ENCODE measurements at places on chromosomes 2 and 18.

- peak; percentile 51 for DNase-seq
Measured at GRCh38 chr18:11976315-11977152, 4.8 kb upstream of the IMPA2 start.

GRCh38 chr18:44539926-44540325 is 140.8 kb upstream of the SETBP1 start:
- no peak for DNase-seq

GRCh38 chr18:79631096-79631507 is 48.5 kb upstream of the CTDP1 start:
- DNase-seq: no peak

DNA sequence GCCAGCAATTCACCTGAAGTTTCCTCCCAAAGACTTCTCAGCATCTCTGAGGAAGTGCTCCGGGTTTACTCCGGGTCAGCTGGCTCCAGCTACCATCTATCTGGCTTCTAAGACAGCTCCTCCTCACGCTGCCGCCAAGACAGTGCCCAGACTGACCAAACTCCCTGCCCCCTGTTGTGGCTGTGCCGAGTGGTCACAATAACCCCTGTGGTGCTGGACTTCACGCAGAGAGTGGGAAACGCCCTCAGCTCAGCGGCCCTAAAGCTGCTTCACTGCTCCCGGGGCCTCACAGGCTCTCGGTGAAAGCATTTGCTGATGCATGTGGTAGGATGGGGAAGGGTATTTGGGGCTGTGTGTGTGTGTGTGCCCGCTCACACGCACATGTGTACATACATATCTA is 154.8 kb upstream of the ZNF236 start:
- no peak for DNase-seq

DNA sequence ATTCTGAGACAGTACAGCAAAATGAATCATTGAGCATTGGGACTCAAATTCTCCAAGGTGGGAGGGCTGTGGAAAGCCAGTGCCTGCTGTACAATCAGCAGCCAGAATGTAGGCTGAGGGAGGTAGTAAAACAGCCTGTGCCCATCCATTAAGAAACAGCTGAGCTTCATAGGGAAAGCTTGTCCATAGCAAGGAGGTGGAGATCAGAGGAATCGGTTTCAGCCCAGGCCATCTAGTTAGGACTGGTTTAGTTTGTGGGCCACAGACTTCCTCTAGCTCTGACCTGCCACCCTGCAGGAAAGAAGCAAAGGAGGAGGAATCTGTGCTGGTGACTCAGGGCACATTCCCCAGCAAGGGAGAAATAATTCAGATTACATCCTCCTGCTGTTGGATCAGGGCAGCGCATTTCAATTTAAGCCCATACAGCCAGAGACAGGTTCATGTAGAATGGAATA is 333.4 kb downstream of the SETBP1 start:
- peak; percentile 73 for DNase-seq

DNA sequence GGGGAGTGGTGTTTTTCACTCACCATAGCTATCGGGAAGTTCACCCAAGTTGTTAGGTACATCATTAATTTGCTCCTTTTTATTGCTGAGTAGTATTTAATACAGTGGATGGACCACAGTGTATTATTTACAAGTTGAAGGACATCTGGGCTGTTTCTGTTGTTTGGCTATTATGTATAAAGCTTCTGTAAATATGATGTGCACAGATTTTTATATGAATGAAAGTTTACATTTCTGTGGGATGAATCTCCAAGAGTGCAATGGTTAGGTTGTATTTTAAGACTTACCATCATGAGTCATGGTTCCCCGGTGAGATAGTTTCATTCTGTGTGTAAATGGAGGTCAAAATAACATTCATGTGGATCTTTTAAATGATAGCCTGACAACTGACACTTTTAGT is 337.4 kb downstream of the PTPRM start:
- peak; percentile 35 for DNase-seq

- DNase-seq: no peak
Measured at GRCh38 chr2:189516546-189516945, 64.0 kb downstream of the SLC40A1 start.

DNA sequence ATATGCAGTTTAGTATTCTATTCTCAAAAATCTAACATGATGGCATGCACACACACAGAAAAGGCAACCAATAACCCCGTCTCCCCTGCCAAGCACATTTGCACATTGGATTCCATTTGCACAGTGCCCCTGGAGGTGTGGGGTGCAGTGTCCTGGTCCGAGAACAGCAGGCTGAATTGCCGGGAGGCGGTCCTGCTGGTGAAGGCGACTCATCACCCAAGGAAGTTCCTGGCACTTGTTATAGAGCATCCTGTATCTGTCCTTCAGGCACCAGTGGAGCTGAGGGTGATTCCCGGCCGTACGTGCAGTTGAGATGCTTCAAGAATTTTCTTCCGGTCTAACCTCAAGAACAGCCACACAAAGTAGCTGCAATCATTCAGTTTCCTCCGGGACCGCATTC is 73.0 kb upstream of the RAB12 start:
- no peak for DNase-seq

DNA sequence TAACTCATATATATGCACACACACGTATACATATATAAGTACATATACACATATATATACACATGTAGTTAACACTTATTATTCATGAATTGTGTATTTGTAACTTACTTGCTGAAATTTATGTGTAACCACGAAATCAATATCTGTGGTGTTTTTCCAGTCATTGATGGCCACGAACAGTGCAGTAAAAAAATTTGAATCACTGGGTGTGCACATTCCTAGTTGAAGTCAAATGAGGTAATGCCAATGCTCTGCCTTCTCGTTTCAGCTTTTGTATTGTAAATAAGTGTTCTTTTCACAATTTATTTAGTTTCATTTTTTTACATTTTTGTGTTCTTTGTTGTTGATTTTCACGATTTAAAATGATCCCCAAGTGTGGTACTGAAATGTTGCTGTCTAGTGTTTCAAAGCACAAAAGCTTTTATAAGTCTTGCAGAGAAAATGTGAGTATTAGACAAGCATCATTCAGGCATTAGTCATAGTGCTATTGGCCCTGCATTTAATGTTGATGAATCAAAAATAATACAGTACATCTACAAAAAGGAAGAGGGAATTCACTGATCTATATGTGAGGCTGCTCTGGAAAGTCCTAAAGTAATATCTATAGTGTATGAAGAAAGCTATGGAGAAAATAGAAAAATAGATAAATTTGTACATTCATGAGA is 419.0 kb downstream of the DSC3 start:
- no peak for DNase-seq

GRCh38 chr2:197294260-197294659 is 16.3 kb downstream of the ANKRD44 start:
- no peak for DNase-seq

DNA sequence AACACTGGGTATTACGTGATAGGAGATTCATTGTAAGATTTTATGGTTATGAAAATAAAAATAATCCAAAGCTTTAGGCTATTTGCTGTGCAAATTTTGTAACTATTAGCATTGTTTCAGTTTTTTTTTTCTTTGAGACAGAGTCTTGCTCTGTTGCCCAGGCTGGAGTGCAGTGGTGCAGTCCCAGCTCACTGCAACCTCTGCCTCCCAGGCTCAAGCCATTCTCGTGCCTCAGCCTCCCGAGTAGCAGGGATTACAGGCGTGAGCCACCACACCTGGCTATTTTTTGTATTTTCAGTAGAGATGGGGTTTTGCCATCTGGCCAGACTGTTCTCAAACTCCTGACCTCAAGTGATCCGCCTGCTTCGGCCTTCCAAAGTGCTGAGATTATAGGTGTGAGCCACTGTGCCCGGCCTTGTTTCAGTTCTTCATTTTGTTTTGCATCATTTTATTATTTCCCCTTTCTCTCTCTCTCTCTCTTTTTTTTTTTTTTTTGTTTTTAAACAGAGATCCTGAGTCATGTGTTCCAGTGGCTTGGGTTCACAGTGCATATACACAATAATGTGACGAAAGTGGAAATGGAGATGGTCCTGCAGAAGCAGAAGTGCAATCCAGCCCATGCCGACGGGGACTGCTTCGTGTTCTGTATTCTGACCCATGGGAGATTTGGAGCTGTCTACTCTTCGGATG is 25.8 kb downstream of the CASP10 start:
- no peak for DNase-seq

GRCh38 chr2:162073888-162074631 is at the start of gene DPP4:
Gene DPP4, minus strand, starts transcription at chr2:162074215. Its CDS starts 234 bp downstream, at chr2:162073981.
- DNase-seq: no peak

DNA sequence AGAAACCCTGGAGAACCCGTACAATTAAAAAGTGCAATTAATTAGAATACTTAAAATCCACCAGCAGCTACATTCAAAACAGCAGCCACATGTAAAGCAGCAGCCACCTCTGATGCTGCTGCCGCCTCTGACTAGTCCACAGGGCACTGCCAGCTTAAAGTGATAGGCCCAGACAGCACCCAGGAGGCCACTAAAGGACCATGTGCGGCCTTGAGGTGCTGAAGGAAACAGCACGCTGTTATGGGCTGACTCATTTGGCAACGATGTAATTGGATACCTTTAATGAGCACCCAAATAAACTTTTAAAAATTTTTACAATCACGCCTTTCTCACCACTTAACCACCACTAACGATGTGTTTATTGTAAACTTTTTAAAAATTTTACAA is 209.3 kb upstream of the NCKAP5 start:
- DNase-seq: no peak

DNA sequence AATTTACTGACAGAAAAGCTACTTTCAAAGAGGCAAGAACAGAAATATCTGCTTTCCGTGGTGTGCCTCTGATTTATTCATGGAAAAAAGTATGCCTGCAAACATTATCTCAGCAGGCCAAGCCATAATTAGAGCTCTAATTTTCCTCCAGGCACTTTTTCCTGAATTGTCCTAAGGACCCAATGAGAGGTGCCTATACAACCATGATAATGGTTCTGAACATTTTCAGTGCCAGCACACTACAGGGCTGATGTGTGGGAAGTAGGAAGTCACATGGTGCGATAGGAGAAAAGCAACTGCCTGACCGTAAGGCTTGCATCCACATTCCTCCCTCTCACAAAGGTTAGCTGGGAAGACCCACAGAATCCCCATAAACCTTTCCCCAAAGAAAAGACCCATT is 45.9 kb upstream of the EGR4 start:
- no peak for DNase-seq

DNA sequence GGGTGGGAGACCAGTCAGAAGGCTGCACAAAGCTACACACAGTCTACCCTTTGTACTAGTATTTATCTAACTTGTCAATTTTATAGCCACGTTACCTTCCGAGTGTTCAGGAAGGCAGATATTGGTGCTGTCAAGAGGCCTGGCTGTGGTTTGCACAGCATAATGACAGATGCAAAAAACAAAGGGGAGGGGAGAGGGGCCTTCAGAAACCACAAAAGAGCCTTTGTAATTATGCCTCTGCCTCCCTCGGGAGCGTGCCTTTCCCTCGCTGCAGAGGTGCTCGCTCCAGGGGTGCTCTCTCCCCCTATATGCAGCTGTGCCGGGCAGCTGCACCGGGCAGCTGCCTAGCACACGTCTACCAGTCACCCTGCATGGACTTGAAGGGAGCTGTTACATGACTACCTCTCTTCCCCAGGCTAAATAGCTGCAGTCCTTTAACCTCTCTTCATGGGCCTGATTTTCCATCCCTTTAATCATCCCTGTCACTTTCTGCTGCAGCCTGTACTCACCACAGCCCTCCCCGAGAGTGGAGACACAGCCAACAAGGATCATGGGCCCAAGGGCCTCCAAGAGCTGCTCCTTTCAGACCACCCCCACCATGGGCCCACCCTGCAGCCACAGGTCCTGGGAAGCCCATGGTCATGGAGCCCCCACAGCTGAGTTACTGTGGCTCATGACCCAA is 168.4 kb upstream of the PKDCC start:
- no peak for DNase-seq

- no peak for DNase-seq
Measured at GRCh38 chr2:86314125-86314524, 23.3 kb downstream of the REEP1 start.

- DNase-seq: peak; percentile 37
Measured at GRCh38 chr18:33761363-33761762, 183.3 kb downstream of the ASXL3 start.

GRCh38 chr2:23487735-23488492 is 102.9 kb downstream of the KLHL29 start:
- DNase-seq: peak; percentile 21

DNA sequence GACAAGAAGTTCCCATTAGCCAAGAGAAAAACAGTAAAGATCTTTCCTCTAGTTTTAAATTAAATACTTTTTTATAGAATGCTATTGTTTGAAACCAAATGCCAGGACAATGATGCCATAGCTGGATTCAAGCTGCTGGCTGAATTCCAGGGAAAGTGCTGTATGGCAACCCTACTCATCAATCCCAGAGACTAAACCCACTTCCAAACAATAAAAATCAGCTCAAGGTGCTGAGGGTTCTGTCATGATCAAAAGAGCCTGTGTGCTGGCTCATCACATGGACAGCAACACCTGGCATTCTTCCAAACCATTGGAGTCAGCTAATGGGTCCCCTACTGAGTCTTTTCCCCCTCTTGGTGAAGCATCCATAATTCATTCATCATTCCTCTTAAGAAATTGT is 53.7 kb upstream of the PARD3B start:
- peak; percentile 71 for DNase-seq

DNA sequence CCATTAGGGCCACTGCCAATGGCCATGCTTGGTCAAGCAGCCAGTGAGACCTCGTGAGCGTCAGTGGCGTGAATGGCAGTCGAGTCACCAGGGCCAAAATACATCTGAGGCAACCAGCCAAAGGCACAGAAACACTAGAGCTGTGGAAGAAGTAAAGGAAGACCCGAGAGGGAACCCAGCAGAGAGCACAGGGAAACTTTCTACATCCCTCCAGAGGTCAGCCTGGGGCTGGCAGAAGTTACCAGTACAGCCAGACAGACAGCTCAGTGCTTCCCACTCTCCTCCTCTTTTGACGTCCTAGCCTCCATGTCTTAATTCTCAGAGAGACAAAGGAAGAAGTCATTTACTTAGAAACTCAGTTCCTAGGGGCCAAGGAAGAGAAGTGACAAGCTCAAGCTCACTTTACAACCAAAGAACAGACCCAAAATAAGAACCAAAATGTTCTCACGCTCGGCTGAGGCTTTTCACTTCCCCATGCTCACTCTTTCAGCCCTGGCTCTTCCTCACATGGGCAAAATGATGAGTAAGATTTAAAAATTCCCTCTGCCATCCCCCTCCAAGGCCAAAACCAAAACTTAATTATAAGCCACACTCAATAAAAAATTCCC is 8.7 kb downstream of the CYRIA start:
- DNase-seq: no peak

DNA sequence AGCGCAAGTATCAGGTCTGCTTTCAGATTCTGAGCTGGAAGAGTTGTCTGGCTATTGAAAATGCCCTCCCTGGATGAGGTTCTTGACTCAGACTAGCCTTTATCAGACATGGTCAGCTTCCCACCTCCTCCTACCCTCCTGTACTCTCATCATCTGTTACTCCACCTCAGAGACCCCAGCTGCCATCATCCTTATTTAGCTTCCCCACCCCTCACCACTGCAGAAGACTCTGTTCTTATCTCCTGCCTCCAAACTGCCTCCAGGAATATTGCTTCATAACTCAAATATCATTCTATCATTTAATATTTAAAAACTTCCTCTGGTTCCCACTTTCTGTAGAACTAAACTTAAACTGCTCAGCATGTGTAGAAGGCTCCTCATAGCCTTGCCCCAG is 31.1 kb upstream of the PPP3R1 start:
- DNase-seq: no peak
